ENCODE measurements at places on chromosomes 1 and 21.

GRCh38 chr1:97947695-97948094 lies 26.9 kb upstream of the DPYD start:
- no peak for DNase-seq

DNA sequence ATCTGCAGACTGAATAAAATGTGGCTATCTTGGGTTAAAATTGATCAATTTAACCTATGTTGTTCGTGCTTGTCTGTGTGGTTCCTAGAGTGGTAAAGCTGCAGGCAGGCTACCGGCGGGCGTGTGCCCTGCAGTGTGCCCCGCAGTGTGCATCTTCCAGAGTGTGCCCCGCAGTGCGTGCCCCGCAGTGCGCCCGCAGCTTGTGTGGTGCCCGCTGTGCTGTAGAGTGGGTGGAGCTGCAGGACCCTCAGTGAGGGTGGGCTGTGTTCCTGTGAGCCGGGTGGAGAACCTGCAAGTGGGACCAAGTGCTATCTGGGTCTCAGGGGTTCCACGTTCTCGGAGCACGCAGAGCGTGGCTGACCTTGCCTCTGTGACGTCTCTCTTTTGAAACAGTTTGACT lies 10.7 kb downstream of the RRP1 start:
- no peak for DNase-seq

DNA sequence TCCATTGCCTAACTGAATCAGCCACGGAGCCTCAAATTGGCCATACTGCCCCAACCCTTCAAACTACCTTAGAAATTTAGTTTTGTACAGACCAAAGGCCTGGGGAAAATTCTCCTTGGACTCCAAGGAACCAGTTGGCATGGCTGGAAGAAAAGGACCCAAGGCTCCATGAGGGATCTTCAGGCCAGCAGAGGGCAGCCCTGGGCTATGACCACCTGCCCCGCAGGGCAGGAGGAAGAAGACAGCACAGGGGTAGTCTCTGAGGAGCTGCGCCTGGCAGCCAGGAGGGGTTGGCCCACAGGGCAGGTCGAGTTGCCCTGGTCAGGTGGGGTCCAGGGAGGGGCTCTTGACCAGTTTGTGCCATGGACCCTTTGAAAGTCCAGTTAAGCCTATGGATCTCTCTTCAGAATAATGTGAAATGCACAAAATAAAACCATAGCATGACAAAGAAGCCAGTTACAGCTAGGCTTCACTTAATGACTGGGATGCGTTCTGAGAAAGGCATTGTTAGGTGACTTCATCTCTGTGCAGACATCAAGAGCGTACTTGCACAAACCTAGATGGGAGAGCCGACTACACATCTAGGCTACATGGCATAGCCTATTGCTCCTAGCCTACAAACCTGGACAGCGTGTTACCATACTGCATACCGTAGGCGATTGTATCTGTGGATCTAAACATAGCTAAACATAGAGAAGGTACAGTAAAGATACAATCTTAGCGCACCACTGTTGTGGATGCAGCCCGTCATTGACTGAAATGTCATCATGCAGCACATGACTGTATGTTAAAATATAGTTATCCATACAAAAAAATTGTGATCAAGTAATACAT lies 26.1 kb downstream of the CACNA1S start:
- DNase-seq, result peak; percentile 50

DNA sequence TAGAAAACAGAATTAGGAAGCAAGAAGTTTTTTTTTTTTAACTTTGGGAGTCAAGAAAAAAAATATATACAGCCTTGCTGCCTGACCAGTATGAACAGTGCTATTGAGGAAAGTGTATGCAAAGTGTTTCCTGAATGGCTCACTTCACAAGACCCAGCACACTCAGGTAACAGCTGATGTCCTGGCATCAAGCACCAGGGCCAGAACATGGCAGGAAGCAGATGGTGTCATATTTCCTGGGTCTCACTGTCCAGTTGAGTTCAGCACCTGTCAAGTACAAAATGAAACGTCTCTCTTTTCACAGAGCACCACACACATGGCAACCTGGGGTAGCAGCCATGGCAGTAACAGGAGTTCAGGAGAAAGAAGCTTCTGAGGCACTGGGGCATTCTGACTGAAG lies 372.3 kb downstream of the TTLL7 start:
- DNase-seq, result no peak

DNA sequence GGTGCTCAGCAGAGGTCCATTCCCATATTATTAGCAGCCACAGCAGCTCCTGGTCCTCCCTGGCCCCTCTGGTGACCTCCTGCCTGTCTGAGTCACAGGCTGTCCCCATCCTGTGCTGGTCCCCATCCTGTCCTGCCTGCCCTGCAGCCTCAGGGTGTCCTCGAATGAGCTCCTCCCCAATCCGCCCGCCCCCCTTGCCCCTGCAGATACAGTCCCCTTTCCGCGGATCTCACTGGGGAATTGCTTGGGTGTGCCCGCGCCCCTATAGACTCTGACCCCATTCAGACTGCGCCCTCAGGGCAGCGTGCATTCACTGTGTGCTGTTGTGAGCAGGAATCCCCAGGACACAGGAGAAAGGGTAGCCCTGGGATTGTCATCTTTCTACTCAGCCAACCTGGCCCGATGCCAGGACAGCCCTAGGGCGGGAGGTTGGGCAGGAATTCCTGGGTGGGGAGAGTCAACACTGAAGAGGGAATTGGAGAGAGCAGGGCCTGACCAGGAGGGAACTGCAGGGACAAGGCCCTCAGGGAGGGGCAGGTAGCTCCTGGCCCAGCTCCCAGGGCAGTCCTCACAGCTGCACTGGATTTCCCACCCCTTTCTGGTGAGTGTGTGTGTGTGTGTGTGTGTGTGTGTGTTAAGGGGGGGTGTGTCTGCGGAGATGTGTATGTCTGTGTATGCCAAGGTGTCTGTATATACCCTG lies 1.1 kb upstream of the GUCA2A start:
- DNase-seq, result no peak

DNA sequence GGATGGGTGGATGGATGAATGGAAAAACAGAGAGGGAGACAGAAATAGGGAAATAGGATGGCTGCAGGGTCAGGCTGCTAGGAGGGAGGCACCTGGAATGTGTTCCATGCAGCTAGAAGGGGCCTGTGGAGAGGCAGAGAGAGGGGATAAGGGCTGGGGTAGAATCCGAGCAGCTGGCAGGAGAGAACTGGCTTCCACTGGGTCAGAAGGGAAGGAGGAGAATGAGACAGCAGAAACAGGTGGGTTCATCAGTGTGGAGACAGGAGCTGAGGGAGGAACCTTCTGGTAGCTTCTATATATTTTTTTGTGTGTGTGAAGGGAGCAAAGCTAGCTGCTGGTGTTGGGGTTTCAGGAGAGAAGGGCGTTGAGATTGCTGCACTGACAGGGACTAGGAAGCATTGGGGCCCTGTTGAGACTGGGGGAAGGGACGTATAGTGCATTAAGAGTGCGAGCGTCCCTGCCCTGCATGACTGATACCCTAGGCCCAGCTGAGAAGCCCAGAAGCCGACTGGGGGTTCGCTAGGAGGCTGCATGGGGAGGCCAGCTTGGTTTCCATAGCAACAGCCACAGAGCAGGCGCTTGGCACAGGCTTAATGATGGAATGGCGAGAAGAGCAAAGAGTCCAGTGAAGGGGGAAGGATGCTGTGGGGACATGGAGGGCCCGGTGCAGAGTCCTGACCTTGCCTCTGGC lies 14.8 kb upstream of the KIF21B start:
- no peak for DNase-seq

DNA sequence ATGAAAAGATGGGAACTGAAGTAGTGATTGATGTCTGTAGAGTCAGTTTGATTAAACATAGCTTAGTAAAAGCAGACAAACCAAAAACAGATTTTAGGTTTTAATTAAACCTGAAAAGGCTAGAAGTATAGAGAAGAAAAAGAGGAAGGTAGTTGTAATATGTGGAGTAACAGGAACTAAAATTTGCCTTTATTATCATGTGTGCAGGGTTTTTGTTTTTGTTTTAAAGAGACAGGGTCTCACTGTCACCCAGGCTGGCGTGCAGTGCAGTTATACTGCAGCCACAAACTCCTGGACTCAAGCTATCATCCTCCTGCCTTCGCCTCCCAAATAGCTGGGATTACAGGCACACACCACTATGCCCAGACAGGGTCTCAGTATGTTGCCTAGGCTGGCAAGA lies 6.0 kb downstream of the TOR1AIP1 start:
- DNase-seq, result no peak

DNA sequence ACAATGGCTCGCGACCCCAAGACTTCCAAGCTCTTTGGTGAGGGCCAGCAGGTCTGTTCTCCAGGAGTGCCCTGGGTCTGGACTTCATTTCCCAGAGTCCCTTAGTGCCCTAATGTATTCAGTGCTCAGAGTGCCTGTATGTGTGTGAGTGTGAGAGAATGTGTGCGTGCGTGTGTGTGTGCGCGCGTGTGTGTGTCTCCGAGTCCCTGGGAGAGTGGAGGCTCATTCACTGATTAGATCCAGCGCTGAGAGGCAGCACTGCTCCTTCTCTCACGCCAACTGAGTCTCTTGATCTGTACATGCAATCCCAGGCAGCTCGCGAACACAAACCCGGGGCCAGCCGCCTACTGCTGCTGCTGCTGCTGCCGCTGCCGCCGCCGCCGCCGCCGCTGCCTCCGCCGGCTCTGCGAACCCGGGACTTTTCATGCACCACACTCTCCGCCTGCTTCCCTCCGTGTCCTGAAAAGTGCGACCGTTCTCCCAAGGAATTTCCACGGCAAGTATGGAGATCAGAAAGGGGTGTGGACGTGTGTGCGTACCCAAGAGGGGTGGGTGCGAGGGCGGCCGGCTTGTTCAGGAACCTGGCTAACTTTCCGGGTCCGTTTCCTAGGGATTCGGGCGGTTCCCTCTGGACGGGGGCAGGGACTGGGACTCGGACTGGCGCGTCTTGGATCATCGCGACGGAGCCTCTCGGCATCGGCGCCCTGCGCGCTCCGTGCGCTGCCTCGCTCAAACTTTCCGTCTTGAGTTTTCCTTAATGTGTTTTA lies at the start of gene RNF220:
Gene RNF220 (plus strand): TSS at position 225 of the 767 bp plus-strand sequence.
- no peak for DNase-seq

- no peak for DNase-seq
These were observed 154.4 kb downstream of the PLPP3 start for GRCh38 chr1:56424744-56425493.

DNA sequence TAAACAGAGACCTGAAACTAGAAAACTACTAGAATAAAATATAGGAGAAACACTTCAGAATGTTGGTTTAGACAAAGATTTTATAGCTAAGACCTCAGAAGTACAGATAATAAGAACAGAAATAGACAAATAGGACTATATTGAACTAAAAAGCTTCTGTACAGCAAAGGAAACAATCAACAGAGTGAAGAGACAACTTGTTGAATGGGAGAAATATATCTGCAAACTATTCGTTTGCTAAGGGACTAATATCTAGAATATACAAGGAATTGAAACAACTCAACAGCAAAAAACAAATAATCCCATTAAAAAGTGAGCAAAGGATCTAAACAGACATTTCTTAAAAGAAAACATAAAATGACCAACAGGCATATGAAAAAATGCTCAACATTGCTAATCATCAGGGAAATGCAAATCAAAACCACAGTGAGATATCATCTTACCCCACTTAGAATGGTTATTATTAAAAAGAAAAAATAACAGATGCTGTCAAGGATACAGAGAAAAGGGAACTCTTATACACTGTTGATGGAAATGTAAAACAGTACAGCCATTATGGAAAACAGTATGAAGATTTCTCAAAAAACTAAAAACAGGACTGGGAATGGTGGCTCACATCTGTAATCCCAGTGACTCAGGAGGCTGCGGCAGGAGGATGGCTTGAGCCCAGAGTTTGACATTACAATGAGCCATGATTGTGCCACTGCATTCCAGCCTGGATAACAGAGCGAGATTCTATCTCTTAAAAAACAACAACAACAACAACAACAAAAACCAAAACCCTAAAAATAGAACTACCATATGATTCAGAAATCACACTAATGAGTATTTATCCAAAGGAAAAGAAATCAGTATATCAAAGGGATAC lies 37.3 kb upstream of the ZSWIM5 start:
- DNase-seq, result no peak

- no peak for DNase-seq
These were observed 13.0 kb upstream of the AHCYL1 start for GRCh38 chr1:109971559-109971958.
